ENCODE measurements at places on chromosomes 3 and 15.

DNA sequence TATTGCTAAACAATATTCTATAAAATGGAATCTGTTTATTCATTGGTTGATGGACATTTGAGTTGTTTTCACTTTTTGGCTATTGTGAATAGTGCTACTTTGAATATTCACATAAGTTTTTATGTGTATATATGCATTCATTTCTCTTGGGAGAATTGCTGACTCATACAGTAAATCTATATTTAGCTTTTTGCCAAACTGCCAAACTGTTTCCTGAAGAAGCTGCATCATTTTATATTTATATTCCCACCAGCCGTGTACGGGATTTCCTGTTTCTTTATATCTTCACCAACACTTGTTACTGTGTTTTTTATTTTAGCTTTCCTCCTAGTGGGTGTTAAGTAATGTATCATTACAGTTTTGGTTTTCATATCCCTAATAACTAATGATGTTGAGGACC, 12.5 kb upstream of the TCAIM start:
- no peak for DNase-seq

GRCh38 chr3:122102191-122102935, 47.2 kb downstream of the CD86 start:
- no peak for DNase-seq

GRCh38 chr3:37907371-37907770, 45.7 kb downstream of the CTDSPL start:
- no peak for DNase-seq

DNA sequence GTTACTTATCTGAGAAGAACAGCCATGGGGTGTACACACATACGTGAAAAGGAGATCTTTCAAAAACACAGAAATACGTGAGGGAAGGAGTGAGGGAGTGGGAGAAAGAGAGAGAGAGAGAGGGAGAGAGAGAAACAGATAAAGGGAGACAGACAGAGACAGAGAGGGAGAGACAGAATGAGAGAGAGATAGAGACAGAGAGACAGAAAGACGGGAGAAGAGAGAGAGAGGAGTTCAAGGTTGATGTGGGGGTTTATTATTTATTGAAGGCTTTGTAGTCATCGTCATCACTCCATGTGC, 64.0 kb downstream of the CHST2 start:
- no peak for DNase-seq

DNA sequence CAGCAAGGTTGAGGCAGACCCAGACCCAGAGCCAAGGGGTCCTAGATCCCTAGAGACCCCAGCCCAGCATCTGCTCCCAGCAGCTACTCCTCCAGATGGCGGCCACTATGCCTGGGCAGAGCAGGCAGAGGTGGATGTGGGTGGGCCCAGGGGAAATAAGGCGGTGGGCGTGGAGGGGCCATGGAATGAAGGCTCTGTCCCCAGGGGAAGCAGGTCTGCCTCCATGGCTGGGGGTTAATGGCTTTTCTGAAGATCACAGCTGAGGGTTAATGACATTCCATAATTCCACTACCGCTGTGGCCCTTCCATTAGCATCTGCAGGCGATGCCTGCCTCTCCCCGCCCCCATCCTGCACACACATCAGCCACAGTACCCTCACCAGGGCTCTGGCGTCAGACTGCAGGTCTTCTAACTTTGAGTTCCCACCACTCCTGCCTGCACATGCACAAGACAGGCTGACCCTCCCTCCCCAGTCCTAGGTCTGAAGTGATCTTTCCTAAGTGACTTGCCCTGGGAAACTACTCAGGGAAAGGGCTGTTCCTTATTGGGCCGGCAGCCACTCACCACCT, 41.2 kb downstream of the CCDC33 start:
- no peak for DNase-seq

DNA sequence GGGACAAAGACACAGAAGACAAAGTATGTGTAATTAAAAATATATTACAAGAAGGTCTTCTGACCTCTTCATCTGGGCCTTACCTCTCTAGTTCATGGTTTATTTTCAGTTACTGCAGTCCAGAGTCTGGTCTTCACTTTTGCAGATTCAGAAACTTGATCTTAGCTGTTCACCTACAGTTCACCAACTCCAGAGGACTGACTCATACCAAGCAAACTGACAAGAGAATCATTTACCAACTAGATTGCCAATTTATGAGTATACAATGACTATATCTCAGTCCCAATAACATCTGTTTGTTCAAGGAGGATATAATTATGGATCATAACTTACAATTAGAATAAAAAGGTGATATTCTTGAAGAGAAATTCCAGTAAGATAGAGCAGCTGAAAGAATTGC, 9.0 kb downstream of the P2RY1 start:
- no peak for DNase-seq

DNA sequence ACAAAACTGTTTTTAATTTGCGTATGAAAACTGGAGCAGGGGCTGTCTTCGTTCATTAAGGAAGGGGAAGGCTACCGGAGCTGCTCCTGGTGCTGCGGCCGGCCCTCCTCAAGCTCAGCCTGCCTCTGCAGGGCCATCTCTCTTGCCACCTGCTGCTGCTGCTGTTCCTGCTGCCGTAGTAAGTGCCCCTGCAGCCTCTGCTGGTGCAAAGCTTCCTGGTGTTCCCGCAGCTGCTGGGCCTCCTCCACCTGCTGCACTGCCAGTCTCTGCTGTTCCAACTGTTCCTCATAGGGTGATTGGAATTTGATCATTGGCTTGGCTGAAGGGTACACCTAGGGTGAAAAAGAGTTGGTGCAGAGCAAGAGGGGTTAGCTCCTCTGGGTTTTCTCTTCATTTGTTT, 66.0 kb downstream of the GOLIM4 start:
- no peak for DNase-seq

- DNase-seq = no peak
These were observed 6.5 kb downstream of the APEH start for GRCh38 chr3:49680493-49681231.

GRCh38 chr15:80199366-80199765, 46.6 kb downstream of the FAH start:
- DNase-seq = no peak

DNA sequence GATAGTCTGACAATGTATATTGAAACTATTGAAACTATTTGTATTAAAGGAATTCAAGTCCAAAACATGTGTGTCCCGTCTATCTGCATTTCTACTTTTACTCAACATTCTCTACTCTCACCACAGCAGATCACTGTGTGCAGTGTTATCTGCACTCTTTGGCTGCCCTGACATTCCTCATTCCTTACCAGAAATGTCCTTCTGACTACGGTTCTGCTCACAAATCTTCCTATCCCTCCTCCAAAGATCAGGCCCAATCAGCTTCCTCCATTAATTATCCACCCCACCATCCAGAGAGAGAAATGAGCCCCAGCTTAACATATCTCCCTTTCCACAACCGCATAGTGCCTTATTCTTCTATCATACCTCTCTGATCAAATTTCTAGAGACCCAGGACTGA, 94.7 kb downstream of the TBL1XR1 start:
- no peak for DNase-seq

- no peak for DNase-seq
These were observed 112.7 kb downstream of the PROS1 start for GRCh38 chr3:93861017-93861416.

DNA sequence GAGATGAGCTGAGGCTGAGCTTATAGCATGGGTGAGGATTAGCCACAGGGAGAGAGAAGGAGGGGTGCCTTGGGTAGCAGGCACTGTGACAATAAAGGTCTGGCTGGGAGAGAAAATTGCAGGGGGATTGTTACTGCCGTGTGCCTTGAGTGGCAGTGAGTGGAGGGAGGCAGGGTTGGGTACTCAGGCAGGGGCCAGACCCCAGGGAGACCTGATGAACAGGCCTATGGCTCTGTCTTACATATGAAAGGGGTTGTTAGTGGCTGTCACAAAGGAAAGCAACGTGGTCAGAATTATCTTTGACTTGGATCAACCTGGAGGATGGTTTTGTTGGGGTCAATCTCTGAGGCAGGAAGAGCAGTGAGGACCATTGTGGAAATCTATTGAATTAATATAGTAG, 84.5 kb downstream of the LRTM1 start:
- DNase-seq = no peak

GRCh38 chr3:170829546-170830272, 40.3 kb downstream of the RPL22L1 start:
- DNase-seq = no peak

GRCh38 chr3:170368921-170369320, 11.4 kb downstream of the SKIL start:
- DNase-seq = no peak

- DNase-seq = no peak
These were observed 560.8 kb upstream of the TBL1XR1 start for GRCh38 chr3:177758126-177758525.

GRCh38 chr15:58249646-58250312, 111.6 kb downstream of the AQP9 start:
- no peak for DNase-seq

All from RWPE2 (cell line).